Activated T-helper 1 cell treated with Interleukin-2 at 50 U/mL for 16 hours (primary cell): ENCODE measurements at places on chromosomes 6 and 20.

DNA sequence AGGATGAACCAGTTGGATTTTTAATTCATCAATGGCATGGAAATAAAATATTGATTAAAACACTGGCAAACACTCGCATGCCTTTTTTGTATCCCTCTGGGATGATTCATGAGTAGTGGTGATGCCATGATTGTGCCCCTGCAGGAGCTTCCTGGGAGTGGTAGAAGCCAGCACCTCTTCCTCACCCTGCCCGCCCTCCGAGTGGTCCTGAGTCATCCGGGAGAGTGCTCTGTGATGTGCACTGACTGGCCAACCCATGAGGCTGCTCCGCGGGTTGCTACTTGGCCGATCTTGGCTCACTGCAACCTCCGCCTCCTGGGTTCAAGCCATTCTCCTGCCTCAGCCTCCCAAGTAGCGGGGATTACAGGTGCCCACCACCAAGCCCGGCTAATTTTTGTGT lies 27.4 kb downstream of the GJA10 start:
- DNase-seq: no peak

GRCh38 chr20:56949318-56949717 lies 317.1 kb downstream of the BMP7 start:
- no peak for DNase-seq

GRCh38 chr6:12950976-12951375 lies 234.4 kb downstream of the PHACTR1 start:
- no peak for DNase-seq

DNA sequence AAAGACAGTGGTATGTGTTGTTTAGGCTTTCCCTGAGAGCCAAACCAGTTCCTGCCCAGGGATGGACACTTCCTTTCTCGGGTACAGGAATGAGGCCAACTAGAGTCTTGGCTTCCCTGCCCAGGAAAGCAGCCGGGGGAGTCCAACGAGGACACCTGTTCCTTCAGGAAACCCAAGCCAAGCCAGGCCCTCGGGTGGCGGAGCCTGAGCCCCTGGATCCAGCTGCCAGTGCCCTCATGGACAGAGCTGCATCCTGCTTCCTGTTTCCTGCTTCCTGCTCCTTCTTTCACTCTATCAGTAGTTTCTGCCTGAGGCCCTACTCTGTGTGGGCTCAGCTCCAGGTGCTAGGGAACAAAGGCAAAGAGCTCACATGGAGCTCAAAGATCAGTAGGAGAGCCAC lies 7.9 kb upstream of the SIRPA start:
- no peak for DNase-seq

GRCh38 chr20:39871013-39871412 lies 818.0 kb downstream of the MAFB start:
- no peak for DNase-seq

DNA sequence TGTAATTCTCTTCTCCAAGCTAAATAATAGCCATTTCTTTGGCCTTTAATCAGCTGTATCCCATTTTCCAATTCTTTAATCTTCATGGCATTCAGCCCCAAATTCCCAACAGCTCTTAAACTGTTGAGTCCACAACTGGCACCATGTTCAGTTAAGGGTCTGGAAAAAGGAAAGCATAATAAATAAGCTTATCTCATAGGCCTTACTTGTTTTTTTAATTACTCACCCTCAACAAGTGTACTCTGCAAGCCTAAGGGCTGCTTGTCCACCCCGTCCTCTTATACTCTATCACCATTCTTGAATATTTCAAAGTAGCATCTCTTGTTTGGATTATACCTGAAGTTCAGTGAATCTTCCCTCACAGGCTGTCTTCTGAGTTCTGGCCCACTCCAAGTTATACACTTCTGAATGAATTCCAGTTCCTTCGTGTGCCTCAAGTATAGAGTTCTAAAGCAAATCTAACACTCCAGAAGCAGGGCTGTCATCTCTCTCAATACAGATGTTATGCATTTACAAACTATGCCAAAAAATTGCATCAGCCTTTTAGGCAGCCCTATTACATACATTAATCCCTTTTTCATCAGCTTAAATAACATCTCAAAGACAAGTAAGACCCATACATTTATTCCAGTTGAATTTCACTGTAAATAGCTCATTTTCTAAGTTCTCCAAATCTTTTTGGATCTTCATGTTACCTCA lies 98.7 kb downstream of the COL21A1 start:
- DNase-seq: no peak

GRCh38 chr6:132931936-132932514 lies 117.7 kb downstream of the RPS12 start:
- DNase-seq: no peak

- no peak for DNase-seq
Measured at GRCh38 chr6:124961777-124962638, at the start of gene RNF217. RNF217 (plus strand) TSS chr6:124962437; CDS start chr6:124962545, 108 bp downstream.

DNA sequence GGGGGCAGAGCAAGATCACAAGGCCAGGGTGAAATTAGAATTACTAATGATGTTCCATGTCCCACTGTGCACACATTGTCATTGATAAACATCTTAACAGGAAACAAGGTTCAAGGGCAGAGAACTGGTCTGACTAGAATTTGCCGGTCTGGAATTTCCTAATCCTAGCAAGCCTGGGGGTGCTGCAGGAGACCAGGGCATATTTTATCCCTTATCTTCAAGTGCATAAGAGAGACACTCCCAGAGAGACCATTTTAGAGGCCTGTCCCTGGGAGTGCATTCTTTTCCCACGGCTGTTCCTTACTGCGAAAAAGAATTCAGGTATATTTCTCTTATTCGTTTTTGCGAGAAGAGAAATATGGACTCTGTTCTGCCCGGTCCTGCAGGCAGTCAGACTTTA lies 41.5 kb downstream of the CD83 start:
- DNase-seq: no peak

GRCh38 chr20:48155268-48155667 lies 370.0 kb upstream of the SULF2 start:
- DNase-seq: no peak

DNA sequence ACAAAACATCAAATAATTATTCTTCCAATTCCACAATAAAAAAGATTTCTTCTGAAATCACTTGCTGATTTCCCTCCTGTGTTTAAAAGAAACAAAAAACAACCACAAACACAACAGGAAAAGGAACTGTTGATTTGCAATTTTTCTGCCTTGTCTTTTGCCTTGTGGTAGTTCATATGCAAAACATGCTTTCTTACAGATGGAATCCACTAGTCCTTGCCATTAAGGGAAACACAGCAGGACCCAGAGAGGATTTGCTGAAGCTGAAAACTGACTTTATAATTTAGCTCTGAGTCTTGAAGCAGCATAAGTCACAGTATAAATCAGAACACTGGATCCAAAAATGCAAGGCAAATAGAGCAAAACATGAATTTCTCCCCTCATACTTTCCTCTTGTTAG lies 328.8 kb downstream of the PHF3 start:
- no peak for DNase-seq

DNA sequence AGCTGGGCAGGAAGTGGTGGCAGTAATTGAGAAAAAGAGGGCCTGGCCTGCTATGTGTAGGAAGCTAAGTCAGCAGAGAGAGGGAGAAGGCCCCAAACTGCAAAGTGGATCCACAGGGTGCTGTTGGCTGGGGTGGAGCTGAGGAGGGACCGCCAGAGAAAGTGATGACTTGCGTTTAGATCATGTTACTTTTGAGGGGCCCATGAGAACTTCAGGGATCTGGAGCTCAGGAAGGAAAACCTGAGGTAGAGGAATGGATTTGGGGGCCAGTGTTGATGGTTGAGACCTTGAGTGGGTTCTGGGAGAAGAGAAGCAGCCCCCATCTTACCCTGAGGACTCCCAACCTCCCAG lies 155.5 kb downstream of the MRPL14 start:
- DNase-seq: no peak

- DNase-seq: no peak
Measured at GRCh38 chr6:1129131-1129530, 182.8 kb upstream of the FOXQ1 start.

DNA sequence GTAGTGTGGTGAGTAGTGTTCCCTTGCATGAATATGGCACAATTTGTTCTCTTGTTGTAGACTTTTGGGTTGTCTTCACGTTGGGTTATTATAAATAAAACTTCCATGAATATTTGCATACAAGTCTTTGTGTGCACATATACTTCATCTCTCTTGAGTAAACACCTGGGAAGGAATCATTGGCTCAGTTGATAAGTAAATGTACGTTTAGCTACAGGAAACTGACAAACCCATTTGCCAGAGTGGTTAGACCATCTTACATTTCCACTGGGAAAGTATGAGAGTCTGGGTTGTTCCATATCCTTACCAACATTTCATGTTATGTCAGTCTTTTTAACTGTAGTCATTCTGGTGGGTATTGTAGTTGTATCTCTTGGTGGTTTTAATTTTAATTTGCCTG lies 119.2 kb downstream of the SLX4IP start:
- DNase-seq: no peak

GRCh38 chr6:42075159-42075838 lies 25.0 kb downstream of the TAF8 start:
- peak; percentile 21 for DNase-seq

DNA sequence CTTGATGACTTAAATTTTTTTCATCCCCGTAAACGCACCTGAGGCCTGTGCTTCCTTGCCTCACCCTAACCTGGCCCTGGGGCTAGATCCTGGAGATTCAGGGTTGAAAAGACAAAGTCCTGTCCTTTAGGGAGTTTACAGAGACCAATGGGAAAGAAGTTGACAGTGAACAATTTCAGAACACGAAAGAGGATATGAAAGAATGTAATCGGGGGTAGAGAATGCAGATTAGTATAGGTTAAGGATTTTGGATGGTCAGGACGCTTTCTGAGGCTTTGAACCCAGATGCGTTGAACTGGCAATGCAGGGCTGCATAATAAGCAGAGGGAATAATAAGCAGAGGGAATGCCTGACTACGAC lies 1.7 kb upstream of the FBXO5 start:
- no peak for DNase-seq

- DNase-seq: no peak
Measured at GRCh38 chr6:166418691-166419143, 36.0 kb upstream of the MPC1 start.

- no peak for DNase-seq
Measured at GRCh38 chr20:62835931-62836861, 19.3 kb downstream of the COL9A3 start.
